ENCODE measurements at places on chromosomes 3 and 15.
A peak's percentile ranks its signal among the peaks of the same experiment; 100 is the strongest.

- DNase-seq, result no peak
These were observed 61.8 kb downstream of the PCCB start for GRCh38 chr3:136311968-136312367.

DNA sequence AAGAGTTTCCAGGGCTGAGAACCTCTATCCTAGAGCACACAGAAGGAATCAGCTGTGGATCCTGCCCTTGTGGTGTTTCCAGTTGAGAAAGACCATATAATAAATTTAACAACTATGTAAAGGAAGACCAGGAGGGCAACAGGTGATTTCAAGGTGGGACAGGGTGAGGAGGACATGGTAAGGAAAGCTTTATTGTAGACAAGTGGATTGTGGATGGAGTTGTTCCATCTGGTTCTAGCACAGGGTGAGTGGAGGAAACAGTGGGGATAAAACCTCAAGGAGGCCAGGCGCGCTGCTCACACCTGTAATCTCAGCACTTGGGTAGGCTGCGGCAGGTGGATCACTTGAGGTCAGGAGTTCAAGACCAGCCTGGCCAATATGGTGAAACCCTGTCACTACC is 17.1 kb downstream of the SIAH2 start:
- DNase-seq, result no peak

GRCh38 chr3:42539871-42540714 is 37.6 kb downstream of the VIPR1 start:
- DNase-seq, result peak; percentile 54

GRCh38 chr15:75008629-75009326 is 13.4 kb downstream of the SCAMP5 start:
- peak; percentile 90 for DNase-seq

GRCh38 chr3:185537369-185537970 is 14.9 kb downstream of the LIPH start:
- DNase-seq, result peak; percentile 82

DNA sequence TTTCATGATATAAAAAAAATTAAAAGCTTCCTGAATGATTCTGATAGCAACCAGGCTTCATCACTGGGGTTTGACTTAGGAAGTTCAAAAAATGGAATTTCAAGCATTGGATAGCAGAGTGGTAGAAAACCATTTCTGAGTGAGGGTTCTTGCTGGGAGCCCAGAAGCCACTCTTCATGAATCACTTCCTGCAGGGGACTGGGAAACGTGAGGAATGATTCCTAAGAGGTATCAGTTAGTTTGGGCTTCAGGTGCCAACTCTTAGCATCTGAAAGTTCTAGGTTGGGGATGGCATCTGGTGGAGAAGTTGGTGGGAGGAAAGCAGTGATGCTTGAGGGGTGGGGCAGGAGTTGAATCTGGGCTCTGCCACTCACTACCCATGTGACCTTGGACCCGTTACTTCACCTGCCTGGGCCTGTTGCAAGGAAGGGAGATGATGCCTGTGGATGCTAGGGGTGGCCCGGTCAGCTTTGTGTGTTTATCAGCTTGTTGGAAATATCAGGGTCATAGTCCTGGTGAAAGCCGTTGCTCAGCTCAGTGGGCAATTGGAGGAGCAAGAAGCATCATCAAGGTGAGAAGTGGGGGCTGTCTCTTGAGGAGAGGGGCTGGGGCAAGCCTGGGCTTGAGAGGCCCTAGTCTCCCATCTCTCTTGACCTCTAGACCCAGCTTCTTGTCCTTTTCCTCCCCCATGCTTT is 37.0 kb upstream of the TNFAIP8L3 start:
- DNase-seq, result no peak

DNA sequence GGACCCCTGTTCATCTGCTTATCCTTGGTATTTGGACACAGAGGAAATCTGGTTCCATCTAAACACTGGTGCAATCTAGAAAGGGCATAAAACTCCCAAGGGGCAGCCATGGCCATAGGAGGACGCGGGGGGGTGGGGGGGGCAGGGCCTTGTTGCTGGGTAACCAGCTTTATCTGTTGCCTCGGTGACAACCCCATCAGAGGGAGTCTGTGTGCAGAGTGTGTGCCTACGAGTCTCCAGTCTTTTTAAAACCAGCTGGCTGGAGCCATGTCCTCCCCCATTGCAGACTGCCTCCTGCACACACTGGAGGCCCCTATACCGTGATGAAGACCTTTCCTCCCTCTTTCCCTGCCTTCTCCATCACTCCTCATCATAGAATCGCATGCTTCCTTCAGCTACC is 26.4 kb upstream of the CORO2B start:
- no peak for DNase-seq

- no peak for DNase-seq
These were observed 29.5 kb upstream of the CNBP start for GRCh38 chr3:129213238-129213637.

DNA sequence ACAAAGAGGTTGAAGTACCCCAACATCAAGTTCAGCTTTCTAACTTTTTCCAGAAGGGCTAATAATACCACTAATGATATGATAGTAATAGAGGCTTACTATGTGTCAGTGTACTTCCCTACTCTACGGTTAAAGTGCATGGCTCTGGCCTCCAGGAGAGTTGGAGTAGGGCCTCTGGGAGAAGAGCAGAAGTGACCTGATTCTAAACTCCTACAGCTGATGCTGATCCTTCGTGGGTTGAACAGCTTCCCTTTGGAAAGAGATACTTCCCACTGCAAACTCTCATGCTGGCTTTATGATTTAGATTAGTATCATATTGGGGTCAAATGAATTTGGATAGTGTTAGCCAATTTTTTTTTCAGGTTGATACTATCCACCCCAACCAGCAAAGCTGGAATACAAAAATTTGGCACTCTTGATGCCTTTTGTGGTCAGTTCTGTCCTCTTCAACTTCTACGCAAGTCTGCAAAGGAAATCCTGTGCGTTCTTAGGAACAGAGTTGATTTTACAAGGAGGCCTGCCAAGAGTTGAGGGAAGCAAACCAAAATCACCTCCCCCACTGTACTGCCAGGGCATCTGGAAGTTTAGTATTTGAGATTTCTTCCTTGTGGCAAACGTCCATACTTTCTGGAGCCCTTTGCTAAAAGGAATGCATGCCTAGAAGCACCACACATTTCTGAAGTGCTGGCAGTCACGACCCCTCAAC is 17.8 kb downstream of the TMEM212 start:
- no peak for DNase-seq

DNA sequence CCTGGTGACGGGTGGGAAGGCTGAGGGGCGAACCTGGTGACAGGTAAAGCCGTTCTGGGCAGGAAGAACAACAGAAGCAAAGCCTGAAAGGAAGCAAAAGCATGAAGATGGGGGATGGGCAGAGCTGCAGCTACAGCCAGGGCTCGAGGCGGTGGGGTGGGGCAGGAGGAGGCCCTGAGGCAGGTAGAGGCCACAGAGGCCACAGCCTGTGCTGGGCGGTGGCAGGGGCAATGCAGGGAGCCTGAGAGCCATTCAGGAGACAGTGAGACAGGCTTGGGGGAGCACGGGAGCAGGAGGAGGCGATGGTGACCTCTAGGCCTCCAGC is 8.2 kb downstream of the PCSK6 start:
- no peak for DNase-seq

DNA sequence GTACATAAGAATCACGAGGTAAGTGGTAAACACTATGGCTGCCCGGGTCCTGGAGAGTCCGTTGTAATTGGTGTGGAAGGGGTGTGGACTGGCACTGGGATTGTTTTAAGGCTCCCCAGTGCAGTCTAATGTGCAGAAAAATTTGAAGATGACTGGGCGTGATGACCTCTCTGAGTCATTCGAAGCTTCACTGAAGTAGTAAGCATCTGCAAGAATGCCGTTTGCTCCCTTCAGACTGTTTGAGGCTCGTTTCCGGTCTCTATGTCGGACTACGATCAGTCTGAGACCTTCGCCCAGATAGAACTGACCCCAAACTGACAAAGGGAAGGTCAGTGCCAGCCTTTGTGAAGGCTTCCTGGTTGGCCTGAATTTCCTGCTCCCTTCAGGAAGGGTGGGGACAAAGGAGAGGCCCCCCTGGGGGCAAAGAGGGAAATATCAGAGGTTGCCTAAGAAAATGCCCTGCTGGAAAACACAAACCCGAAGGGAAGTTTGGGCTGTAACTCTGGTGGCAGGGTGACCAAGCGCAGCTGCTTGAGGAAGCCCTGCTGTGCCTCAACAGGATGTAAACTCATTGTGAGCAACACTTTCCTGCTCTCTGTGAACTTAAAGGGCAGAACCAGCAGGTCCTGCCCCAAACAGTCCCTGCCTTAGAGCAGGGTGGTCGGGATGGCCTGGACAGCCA is 34.6 kb downstream of the BTD start:
- no peak for DNase-seq

DNA sequence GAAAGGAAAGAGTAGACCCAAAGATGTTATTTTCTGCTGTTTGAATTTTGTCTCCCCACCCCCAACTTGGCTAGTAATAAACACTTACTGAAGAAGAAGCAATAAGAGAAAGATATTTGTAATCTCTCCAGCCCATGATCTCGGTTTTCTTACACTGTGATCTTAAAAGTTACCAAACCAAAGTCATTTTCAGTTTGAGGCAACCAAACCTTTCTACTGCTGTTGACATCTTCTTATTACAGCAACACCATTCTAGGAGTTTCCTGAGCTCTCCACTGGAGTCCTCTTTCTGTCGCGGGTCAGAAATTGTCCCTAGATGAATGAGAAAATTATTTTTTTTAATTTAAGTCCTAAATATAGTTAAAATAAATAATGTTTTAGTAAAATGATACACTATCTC is 21.6 kb downstream of the CLDN18 start:
- no peak for DNase-seq

DNA sequence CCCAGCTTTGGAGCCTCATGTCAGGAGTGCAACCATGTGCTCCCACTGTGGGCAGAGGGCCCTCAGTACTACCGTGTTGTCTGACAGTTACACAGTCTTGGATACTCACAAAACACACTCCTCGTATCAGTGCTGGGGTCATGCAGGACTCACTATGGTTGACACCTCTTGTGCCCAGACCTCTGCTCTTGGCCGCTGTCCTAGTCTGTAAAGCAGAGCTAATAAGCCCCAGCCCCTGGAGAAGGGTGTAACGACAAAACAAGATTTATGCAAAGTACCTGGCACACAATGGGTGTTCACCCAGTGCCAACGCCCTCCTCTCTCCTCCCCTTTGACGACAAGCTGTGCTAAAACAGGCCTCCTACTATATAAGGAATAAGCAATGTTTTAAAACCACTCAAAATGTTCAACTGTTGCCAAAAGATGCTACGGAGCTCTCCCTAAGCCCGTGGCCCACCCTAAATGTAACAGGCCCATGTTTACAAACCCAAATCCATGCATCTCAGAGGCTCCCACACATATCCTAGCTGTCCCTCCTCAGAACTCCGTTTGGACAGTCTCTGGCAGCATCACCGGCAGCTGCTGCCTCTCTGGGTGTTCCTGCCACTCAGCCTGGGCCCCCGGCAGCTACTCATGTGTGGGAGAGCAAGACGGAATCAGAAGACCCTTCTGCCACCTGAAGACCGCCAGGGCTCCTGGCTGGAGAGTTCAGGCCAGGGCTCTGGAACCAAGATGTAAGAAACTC is 65.8 kb downstream of the MRPL46 start:
- DNase-seq, result peak; percentile 84

GRCh38 chr3:147367676-147368075 is 38.7 kb downstream of the ZIC4 start:
- no peak for DNase-seq

GRCh38 chr3:27643355-27643754 is 78.8 kb downstream of the EOMES start:
- no peak for DNase-seq

DNA sequence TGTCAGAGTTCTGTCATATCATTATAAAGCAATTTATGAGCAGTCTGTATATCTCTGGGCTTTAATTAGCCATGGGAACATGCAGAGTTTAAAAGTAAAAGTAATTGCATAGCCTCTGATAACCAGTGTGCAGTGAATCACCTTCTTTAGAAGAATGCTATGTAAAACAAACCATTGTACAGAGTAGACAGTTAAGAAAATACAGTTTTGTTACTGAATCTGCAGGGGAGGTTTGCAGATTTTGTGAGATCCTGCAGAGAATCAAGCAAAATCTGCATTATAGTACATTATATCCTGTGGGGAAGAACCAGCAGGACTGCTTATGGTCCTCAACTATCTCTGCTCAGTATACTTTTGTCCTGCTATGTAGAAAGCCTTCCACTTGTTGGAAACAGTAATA is 396.2 kb upstream of the NAALADL2 start:
- no peak for DNase-seq

DNA sequence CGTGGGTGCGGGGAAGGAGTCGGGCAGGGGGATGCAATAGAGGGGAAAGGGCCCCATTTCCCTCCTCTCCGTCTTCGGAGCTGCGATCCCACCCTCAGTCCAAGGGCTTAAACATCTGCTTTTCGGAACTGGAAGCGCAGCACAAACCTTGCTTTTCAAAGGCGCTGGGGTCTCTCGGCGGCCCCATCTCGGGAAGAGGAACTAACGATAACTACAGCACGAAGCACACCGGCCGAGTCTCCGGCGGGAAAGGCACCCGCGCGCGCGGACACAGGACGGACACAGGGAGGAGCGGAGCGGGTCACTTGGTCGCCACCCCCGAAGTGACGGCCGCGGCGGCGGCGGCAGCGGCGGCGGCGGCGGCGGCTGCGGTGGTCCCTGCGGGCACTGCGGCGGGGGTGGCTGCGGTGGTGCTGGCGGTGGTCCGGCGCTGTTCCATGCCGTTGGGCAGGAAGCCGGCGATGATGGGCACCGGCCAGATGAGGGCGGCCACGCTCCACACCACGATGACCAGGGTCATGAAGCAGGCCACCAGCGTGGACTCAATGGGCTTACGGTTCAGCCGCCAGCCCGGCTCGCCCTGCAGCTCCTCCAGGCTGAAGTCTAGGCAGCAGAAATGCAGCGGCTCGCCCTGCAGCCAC is 1.1 kb downstream of the TMEM158 start:
- DNase-seq, result no peak

DNA sequence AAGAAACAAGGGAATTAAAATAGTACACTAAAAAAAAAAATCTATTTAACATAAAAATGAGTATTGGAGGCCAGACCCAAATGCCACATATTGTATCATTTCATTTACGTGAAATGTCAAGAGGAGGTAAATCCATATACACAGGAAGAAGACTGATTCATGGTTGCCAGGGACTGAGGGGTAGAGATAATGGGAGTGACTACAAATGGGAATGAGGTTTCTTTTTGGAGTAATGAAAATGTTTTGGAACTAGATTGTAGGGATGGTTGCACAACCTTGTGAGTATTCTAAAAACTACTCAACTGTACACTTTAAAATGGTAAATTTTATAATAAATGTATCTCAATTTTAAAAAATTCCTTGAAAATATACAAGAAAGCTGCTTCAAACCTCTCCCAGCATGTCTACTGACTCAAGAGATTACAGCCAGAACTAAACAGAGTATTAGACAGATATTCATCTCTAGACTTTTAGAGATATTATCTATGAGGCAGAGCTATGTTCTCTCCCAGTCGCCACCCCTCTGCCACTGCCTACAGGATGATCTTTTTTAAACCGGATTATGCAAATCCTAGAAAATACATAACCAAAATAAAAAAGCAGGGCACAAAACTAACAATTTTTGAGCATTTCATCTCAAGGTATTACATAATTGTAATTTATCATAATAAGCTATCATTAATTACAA is 6.2 kb downstream of the HLTF start:
- no peak for DNase-seq

GRCh38 chr3:163462446-163462845 is 1615.8 kb downstream of the SI start:
- DNase-seq, result no peak
